SW 1271 (cell line): ENCODE measurements at places on chromosomes 7 and 10.

DNA sequence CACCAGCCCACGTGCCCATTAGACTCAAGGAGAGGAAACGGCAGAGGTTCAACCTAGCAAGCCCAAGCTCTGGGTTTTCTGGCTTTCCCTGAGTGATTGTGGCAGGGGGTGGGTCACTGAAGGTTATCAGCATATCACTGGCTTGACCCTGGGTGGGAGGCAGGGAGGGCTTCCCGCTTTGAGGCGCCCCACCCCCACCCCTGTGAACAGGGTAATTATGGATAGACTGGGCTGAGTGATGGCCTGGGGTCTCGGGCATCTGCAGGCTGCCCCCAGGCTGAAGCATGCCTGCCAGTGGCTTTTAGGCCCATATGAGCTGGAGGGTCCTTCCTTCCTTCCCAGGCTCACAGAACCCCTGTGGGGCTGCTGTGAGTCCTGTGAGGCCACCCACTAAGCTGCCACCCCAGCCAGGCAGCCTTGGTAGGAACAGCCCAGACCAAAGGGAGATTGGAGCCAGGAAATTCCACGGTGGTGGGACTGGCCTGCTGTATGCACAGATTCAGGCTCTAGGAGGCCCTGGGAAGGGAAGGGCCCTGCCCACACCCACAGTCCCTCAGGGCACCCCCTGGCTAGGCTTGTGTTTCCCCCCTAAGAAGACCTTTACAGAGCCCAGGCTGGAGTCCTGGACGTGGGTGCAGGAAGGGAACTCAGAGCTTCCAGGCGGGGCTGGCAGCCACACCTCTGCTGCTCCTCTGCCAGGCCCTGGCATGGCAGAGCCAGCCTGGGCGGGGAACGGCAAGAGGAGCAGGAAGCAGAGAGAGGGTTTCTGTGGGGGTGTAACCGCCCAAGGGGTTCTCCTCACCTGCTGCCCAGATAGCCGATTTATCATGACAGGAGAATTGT lies 33.1 kb downstream of the GPRIN2 start:
- DNase-seq: no peak

DNA sequence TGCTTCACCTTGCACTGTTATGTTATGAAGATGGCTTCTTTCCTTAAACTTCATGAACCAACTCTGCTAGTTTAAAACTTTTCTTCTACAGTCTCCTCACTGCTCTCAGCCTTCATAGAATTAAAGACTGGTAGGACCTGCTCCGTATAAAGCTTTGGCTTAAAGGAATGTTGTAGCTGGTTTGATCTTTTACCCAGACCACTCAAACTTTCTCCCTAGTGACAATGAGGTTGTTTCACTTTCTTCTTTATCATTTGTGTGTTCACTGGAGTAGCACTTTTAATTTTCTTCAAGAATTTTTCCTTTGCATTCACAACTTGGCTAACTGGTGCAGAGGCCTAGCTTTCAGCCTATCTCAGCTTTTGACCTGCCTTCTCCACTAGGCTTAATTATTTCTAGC lies 316.4 kb upstream of the RNF32 start:
- DNase-seq: no peak

- DNase-seq: no peak
Measured at GRCh38 chr7:113809581-113809980, 109.2 kb downstream of the PPP1R3A start.

GRCh38 chr10:46995234-46995633 lies 84.0 kb downstream of the PTPN20 start:
- no peak for DNase-seq

DNA sequence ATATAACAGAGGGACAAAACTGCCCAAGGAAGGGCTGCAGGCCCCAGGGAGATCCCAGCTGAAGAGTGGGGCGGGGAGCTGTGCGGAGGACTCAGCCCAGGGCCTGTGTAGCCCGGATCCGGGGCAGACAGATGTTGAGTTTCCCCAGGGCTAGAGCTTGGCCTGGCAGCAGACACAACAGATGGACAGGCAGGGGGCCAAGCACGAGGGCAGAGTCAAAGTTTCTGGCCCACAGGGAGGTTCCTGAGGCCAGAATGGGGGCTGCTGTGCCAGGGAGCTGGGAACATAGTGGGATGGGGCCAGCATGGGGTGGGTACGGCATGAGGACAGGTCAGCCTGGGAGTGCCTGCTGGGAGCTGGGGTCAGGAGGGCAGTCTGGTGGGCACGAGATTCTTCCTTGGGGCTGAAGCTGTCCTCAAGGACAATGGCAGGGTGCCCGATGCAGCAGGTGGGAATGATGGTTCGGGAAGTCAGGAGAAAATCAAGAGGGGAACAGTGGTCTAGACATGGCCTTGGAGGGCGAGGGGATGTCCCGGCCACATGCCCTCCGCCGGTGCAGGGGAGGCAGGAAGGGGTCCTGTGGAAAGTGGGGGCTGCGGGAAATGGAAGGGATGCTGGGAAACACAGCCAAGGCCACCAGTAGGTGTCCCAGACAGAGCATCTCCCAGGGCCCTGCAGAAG lies 519.1 kb upstream of the FOXK1 start:
- DNase-seq: no peak

DNA sequence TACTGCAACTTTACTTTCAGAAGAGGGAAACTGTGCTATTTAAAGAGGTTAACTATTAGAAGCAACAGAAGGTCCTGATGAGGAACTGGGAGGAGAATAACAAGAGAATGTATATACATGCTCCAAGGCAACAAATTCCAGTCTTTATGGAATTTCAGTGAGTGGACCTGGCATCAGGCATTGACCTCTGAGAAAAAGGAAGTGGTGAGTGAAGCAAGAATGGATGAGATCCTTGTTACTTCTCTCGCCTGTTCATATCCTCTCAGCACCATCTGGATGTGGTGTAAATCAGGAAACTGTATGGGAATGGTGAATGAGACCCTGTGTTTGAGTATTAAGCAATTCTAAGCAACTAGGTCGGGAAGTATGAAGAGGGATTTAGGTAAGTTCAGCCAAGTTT lies 30.3 kb upstream of the KBTBD2 start:
- DNase-seq: no peak

DNA sequence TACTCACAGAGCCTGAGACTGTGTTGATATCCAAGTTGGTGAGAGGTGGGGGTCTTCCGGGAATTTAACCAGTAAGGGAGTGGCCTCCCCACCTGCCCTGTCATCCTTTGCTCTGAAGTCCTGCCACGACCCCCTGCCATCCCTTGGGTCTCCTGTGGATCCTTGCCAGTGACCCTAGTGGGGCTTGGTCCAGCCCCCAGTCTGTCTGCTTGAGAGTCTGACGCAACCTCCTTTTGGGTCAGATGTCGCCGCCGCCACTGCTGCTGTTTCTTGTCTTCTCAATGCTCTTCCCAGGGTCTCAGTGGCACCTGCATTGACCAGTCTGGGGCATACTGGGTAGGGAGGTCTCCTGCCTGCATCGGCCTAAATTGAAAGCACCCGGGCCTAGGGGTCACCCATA lies 28.8 kb downstream of the PAX2 start:
- no peak for DNase-seq

GRCh38 chr10:68251151-68251550 lies 19.2 kb upstream of the ATOH7 start:
- no peak for DNase-seq

DNA sequence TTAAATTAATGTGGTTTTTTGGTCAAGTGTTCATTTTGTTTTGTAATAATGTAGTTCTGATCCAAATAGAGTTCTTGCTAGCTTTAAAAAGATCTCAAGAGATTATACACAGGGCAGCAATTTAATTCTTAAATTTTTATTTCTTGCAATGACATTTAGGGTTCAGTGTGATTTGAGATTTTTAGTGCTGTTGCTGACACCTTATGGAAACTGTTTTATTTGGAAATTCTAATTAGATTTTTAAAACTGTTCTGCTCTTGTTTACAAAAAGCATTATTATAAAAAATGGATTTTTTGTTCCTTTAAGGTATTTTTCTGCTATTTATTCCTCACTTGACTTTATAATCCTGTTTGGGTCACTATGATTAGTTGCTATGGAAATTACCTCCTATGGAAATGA lies 72.1 kb downstream of the RTKN2 start:
- DNase-seq: no peak

DNA sequence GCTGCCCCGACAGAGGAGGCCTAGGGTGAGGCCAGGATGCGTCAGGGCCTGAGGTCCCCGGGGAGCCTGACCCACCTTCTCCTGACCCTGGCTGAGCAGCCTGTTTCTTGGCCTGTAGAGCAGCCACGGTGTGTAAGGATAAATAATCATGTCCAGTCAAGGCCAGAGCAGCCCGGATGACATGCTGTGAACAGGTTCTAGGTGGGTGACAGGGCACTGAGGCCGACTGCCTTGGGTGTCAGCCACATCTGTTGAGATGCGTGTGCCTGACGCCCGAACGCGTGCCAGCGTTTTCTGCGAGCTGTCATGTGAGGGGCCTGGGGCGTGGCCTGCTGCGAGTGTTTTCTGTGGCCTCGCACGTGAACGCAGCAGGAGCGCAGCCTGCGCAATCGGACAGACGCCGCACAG lies 118.3 kb downstream of the FAM53B start:
- DNase-seq: no peak

GRCh38 chr7:19567011-19567410 lies 141.8 kb downstream of the POLR1F start:
- no peak for DNase-seq

GRCh38 chr10:30491204-30491915 lies 57.4 kb downstream of the MAP3K8 start:
- no peak for DNase-seq

GRCh38 chr10:3889961-3890522 lies 105.0 kb upstream of the KLF6 start:
- DNase-seq: no peak

DNA sequence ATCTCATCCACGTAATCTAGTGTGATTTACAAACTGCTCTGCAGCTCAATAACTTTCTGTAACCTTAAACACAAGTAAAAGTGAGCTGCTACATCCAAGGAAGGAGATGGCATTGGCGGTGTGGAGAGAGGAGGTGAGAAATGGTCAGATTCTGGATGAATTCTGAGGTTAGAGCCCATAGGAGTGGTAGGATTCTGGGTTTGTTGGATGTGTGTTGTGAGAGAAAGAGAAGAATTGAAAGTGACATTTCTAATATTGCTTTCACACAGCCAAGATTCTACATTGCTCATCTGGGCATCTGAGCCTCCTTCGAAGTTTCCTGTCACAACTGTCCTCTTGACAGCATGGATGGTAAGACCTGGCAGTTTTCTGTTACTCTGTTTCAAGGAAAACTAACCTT lies 2.5 kb downstream of the MCM10 start:
- no peak for DNase-seq

DNA sequence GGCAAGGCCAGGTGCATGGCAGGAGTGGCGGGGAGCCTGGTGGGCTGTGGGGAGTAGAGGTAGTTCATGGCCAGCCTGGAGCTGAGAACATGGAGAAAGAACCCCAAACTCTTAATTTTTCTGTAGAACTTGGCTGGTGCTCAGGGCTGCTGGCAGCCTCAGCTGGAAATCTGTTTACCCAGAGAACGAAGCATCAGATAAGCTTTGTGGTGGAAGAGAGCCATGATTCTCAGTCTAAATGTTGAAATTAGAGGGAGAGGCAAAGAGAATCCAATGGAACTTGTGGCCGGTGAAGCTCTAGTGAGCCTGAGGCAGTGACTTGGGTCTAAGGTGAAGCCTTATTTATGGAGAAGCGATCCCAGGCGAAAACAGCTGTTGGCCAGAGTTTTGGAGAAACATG lies 126.4 kb downstream of the CCDC3 start:
- no peak for DNase-seq

DNA sequence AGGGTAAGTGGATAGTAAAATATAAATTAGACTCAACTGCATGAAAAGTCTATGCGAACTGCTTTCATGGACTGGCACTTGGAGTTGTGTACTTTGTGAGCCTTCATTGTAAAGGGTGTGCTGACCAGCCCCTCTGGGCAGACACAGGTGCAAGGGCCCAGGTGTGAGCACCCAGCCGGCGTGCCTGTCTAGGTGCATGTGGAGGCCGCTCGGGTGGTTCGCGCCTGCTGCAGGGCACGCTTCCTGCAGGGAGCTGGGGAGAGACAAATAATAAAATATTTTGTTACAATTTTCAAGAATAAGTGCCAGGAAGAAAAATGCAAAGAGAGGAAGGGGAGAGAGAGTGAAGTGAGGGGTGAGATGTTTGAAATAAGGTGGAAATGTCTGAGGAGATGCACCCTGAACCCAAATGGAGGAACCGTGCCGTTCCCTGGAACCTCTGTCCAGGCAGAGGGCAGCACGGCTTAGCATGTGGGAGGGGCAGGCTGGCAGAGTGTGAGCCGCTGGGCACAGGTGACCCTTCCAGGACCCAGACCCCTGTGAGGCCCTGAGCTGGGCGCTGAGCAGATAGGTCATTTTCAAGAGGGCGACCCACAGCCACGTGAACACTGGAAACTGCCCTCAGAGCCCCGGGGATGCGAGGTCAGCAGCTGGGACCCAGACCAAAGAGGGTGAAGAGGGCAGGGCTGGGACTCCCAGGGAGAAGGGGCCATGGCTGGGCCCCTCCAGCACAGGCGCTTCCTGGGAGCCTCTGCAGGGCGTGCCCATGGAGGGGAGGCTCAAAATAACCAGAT lies 28.7 kb downstream of the RNF32 start:
- DNase-seq: no peak

- no peak for DNase-seq
Measured at GRCh38 chr7:133550145-133550544, 297.3 kb downstream of the EXOC4 start.

- no peak for DNase-seq
Measured at GRCh38 chr10:133279326-133280226, 2.9 kb upstream of the ADAM8 start.

GRCh38 chr10:117420768-117421167 lies 45.5 kb upstream of the PDZD8 start:
- no peak for DNase-seq

- no peak for DNase-seq
Measured at GRCh38 chr7:117835016-117835664, 38.1 kb downstream of the CTTNBP2 start.

DNA sequence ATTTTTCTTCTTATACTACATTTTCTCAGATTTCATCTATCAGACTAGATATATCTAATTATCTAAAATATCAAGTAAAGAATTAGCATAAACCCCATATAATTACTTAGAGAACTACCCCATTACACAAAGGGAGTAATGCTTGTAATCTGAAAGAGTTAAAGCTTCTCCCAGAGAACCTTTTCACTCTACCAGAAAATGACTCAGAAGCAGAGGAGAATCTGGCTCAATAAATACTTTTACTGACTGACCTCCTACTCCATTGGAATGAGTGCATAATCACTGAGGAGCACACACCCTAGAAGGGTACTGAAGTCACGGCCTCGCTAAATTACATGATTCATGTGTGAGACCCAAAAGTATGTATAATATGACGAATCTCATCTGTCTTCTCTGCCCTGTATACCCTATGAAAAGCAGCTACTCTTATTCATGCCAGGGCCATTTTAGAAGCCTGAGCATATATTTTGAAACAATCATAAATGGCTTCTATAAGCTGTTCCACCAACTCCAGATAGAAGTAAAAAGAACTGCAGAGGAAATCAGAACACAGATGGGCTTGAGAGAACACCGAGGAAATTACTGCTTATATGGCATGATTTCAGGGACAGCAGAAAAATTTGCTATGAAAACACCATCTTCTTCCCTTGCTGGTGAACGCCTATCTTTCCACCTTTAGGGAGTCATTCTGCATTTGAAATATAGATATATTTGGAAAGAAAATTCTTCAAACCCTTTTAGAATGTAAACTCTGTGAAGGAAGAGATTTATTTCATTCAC lies 32.7 kb downstream of the DNMBP start:
- peak; percentile 76 for DNase-seq
